ENCODE measurements at places on chromosomes 5 and 9.

DNA sequence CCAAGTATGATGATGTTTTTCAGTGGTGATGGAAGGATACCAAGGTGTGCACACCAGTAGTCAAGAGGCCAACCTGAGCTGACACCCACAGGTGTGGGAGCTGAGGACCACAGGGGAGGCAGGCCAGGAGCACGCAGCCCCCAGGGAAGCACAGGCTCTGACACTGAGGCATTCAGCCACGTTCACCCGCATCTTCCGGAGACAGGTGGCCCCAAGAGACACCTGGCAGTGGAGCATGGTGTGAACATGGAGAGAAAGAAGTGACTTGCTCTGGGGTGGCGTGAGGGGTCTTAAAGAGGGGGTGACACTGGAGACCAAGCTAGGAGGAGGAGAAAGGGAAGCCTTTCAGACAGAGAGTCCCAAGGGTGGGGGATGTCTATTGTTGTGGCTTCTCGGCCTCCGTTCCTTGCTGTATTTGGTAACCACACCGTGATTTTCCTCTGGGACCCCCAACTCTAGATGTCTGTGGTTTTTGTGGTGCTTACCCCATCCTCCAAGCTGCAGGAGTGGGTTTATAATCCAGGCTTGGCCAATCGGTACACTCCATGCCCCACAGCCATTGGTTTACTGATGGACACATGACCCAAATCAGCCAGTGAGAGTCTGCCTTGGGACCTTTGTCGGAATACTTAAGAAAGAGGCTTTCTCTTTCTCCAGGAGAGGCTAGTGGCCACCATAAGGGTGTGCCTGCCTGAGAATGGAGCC is 84.6 kb downstream of the HRH2 start:
- H3K27ac ChIP-seq: no peak overlapping the region
- DNase-seq: no peak
- no peaks in the 10 kb centered on the region for H3K27me3 ChIP-seq
- no peaks in the 10 kb centered on the region for H3K4me1 ChIP-seq
- H3K4me3 ChIP-seq: no peak overlapping the region

DNA sequence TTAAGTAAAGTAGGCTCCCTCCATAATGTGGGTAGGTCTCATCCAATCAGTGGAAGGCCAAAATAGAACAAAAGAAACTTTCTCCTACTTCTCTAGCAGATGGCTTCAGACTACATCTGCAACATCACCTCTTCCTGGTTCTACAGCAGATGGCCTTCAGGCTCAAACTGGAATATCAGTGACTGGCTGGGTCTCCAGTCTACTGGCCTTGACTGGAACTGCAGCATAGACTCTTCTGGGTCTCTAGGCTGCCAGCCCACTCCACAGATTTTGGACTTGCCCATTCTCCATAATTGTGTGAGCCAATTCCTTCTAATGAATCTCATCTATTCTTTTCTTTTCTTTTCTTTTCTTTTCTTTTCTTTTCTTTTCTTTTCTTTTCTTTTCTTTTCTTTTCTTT is 64.8 kb downstream of the ACER2 start:
- H3K4me3 ChIP-seq: no peak overlapping the region
- no peak overlapping the region for H3K27ac ChIP-seq
- DNase-seq: no peak

- no peak overlapping the region for H3K27ac ChIP-seq
- H3K4me1 ChIP-seq: peaks cover 22% of the 10 kb centered on the region
- no peaks in the 10 kb centered on the region for H3K36me3 ChIP-seq
- DNase-seq: no peak
- no peaks in the 10 kb centered on the region for H3K27me3 ChIP-seq
Measured at GRCh38 chr9:136359774-136360718, 3.5 kb downstream of the DNLZ start.

GRCh38 chr9:38368731-38369130 is 23.8 kb upstream of the ALDH1B1 start:
- H3K27me3 ChIP-seq: no peaks in the 10 kb centered on the region
- no peaks in the 10 kb centered on the region for H3K4me1 ChIP-seq
- no peaks in the 10 kb centered on the region for H3K36me3 ChIP-seq
- H3K4me3 ChIP-seq: no peak overlapping the region
- H3K27ac ChIP-seq: no peak overlapping the region

DNA sequence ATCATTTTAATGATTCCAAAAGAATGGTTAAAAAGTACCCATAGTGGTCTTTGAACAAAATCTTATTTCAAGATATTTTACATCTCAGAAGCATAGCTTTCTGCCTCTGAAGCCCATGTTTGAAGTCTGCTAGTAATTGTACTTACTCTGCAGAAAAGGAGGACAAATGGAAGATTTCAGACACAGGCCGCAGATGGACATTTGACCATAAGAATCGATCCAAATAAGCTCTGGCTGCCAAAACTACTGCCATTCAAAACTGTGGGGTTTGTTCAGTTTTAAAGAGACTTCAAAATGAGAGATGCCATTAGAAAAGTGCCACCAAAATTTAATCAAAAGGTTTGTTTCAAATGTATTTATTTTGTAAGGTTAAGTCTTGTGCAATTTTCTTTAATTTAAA is 306.7 kb downstream of the DTWD2 start:
- no peaks in the 10 kb centered on the region for H3K4me1 ChIP-seq
- no peaks in the 10 kb centered on the region for H3K27me3 ChIP-seq
- no peak overlapping the region for H3K4me3 ChIP-seq
- no peak for DNase-seq
- H3K36me3 ChIP-seq: no peaks in the 10 kb centered on the region

- DNase-seq: peak; percentile 44
- peaks cover 81% of the 10 kb centered on the region for H3K4me1 ChIP-seq
- H3K27ac ChIP-seq: peak overlapping the region; percentile 54
- H3K27me3 ChIP-seq: no peaks in the 10 kb centered on the region
- H3K36me3 ChIP-seq: no peaks in the 10 kb centered on the region
Measured at GRCh38 chr9:91898451-91899218, 51.4 kb downstream of the ROR2 start.

GRCh38 chr5:94463739-94464138 is 154.7 kb downstream of the KIAA0825 start:
- no peaks in the 10 kb centered on the region for H3K27me3 ChIP-seq
- no peak for DNase-seq
- H3K4me1 ChIP-seq: no peaks in the 10 kb centered on the region
- H3K4me3 ChIP-seq: no peak overlapping the region

DNA sequence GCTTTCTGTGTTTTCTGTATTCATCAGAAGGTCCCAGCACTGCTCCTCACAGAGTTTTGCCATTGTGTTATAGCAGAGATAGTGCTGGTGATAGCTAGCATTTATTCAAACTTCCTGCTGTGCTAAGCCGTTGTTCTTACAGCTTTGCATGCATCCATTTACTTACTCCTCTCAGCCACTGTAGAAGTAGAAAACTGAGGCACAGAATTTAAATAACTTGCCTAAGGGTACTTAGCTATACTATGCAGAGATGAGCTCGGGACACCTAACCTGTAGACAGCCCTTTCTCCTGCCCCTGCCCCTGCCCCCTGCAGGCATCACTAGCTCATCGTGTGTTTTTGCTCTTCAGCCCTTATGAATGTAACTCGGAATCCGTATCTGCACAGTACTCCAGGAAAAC is 227.6 kb downstream of the SAXO1 start:
- no peak overlapping the region for H3K4me3 ChIP-seq
- H3K27me3 ChIP-seq: no peaks in the 10 kb centered on the region
- no peak for DNase-seq
- no peaks in the 10 kb centered on the region for H3K4me1 ChIP-seq
- H3K27ac ChIP-seq: no peak overlapping the region

DNA sequence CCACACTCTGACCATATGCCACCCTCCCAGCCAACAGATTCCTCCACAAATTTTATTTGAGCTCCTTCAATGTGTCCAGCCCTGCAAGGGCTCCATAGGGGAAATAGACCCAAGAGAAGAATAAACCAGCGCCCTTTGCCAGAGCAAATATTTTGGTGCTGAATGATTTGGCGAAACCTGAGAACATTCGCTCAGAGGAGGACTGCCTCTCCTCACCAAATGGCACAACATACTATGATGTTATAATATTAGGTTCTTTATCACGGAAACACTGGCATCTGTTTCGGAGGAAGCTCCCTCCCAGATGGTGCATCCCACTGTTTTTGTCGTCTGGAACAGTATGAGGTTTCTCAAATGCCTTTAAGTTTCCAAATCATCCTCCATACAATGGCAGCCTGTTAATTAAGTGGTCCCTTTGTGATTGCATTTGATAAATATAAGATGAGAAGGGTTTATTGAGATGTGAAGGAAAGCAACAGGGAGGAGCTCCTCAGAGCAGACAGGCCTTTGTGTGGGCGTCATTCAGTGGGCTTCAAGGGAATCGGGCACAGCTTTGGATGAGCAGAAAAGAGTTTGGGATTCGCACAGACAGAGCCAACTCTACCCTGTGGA is 139.1 kb upstream of the ADRA1B start:
- H3K27ac ChIP-seq: no peak overlapping the region

DNA sequence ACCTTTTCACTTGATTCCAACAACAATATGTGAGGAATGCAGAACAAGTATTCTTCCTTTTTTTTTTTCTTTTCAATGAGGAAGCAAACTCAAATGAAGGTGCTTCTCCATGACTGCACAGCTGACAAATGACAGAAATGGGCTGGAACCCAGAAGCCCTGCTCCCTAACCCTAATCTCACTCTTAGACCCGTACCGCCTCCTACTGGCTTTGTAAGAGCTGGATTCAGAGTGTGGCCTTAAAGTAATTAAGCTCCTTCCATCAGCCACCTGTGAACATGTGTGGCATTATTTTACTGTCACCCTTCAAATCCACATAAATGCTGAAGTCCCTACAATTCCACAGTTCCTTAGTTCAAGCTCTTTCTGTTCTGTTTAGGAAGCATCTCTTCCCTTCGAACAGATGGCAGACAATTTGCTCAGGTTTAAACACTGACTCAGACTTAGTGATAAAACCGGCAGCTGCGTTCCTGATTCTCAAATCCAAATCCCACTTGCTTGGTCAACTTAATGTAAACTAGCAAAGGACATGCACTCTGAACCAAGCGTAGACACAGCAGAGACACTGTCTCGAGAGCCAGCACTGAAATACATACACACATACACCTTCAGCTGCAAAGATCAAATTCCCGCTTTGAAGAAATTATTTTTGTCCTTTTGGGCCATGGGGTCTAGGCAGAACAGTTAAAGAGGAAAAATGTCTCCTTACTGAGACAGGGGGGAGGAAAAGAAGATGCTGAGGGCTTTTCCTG is 316.7 kb upstream of the TLE4 start:
- no peaks in the 10 kb centered on the region for H3K36me3 ChIP-seq
- DNase-seq: no peak
- H3K27ac ChIP-seq: no peak overlapping the region
- H3K4me3 ChIP-seq: no peak overlapping the region

DNA sequence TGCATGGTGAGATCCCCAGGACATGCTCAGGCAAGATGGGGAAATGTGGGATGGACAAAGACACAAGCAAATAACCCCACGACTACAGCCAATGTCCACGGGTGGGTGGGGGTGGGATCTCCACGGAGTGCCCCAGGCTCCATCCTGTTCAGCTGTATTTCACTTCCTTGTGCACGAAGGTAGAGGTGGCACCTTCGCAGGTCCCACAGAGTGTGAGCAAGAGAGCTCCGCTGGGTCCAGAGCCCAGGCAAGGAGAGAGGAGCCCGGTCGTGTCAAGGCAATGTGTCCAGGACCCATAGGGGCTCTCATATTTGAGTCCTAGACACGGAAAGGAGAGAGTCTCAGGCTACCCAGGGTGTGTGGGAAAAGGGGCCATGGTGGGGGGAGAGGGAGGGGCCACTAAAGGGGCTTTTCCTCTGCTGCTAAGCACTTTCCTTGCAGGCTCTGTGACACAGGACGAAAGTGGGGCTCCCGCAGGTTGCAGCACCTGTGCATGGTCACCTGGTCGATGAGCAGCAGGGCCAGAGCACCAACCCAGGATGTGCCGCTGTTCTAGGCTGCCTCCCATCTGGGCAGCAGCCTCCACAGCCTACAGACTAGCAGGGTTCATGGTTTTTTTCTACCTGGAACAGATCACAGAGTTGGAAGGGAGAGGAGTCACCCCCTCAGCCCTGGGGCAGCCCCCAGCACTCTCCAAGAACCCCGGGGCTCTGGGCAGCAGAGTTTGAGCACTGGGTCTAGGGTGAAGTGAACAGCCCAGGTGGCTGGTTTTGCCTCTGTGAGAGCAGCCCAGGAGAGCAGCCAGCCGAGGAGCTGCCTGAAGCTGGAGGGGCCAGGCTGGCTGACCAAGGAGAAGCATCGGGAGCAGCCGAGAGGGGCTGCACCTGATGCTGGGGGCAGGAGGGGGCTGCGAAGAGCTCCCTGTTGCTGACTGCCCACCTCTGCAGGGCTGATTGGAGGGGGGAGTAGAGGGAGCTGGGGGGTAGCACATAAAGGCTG is 100.7 kb upstream of the MVB12B start:
- H3K27ac ChIP-seq: no peak overlapping the region
- no peak overlapping the region for H3K4me3 ChIP-seq

GRCh38 chr5:138273834-138274188 is 610 bp downstream of the GFRA3 start:
- H3K27me3 ChIP-seq: no peaks in the 10 kb centered on the region
- H3K4me1 ChIP-seq: peaks cover 30% of the 10 kb centered on the region
- H3K4me3 ChIP-seq: no peak overlapping the region
- no peak for DNase-seq
- no peaks in the 10 kb centered on the region for H3K36me3 ChIP-seq
- H3K27ac ChIP-seq: no peak overlapping the region

DNA sequence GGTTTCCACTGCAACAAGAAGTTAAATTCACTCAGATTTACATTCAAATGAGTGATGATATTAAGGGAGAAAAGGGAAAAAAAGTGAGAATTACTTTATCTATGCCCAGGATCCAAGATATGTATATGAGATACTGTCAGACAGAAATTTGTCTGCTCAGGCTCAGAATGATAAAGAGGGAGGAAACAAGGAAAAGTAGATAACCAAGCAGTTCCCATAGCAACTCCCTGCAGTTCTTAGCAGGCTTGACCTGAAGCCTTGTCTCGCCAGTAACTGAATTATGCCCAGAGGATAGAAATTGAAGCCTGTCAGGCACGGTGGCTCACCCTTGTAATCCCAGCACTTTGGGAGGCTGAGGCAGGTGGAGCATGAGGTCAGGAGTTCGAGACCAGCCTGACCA is 304.4 kb downstream of the TLE1 start:
- H3K4me1 ChIP-seq: no peaks in the 10 kb centered on the region
- no peak overlapping the region for H3K27ac ChIP-seq
- no peak overlapping the region for H3K4me3 ChIP-seq
- H3K27me3 ChIP-seq: no peaks in the 10 kb centered on the region
- DNase-seq: no peak

- H3K4me1 ChIP-seq: no peaks in the 10 kb centered on the region
- no peak overlapping the region for H3K4me3 ChIP-seq
- H3K36me3 ChIP-seq: no peaks in the 10 kb centered on the region
- H3K27ac ChIP-seq: no peak overlapping the region
Measured at GRCh38 chr5:159456261-159456660, 126.0 kb upstream of the IL12B start.

GRCh38 chr9:27770541-27770940 is 197.3 kb upstream of the C9orf72 start:
- no peaks in the 10 kb centered on the region for H3K27me3 ChIP-seq
- no peak for DNase-seq
- H3K36me3 ChIP-seq: no peaks in the 10 kb centered on the region
- H3K27ac ChIP-seq: no peak overlapping the region

- no peak for DNase-seq
- no peaks in the 10 kb centered on the region for H3K4me1 ChIP-seq
- H3K27ac ChIP-seq: no peak overlapping the region
Measured at GRCh38 chr5:148791334-148791667, 35.1 kb upstream of the ADRB2 start.
